GM06990 (cell line): ENCODE measurements at places on chromosomes 12 and 14.

GRCh38 chr12:50627491-50627890 is 122.7 kb downstream of the DIP2B start:
- DNase-seq: no peak

DNA sequence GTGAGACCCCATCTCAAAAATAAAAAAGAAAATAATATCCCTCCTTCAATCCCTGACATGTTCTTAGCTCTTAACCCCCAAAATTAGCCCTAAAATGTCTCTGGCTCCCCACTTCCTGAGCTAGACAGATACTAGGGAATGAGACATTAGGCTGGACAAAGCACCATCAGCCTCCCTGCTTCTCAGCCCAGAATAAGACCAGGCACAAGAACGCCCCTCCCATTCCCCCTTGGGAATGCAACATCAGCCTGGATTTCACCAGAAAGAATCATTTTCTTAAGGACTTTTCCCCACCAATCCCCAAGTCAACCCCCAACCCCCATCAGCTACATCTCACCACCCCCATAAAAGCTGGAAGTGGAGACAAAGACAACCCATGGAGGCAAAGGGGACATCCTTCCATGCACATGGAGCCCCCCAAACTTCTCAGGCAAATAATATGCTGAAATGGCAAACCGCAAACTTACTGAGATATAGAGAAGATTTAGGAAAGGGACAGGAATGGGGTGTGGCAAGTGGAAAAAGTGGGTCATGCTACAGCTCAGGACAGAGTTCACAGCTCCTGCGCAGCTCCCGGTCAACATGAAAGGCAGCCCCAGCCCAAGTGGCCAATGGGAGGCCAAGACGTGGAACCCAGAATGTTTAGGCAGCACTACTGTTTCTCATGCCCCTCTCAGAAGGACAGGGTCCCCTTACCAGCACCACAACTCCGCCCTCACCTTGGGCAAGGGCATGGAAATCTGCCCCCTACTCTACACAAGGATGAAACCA is 2.7 kb downstream of the CHD4 start:
- no peak for DNase-seq

GRCh38 chr12:104763168-104763805 is 194.8 kb downstream of the SLC41A2 start:
- no peak for DNase-seq

DNA sequence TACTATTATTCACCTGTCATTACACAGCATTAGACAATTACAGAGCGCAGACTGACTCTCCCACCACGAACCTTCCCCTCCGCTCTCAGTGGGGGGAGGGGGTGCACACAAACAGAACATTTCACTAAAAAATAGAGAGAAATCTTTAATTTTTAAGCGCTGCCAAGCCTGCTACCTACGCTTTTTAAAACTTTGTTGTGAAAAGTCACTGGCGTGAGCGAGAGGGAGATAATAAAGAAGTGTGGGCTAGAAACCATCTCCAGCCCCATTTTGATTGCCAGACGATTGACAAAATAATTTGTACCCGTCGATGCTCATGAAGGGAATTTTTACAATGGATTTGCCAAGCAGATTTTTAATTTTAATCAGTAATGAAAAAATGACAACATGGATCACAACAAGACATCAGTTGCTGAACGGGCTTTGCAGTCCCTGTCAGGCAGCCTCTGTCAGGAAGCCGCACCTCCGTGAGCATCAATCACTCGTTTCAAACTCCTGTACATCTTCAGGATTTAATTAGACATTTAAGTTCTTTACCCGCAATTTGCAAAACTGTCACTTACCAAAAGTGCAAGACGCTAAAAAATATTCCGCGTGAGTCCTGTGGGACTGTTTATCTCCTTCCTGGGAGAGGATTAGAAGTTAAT is 209.1 kb downstream of the BCL11B start:
- DNase-seq: no peak

DNA sequence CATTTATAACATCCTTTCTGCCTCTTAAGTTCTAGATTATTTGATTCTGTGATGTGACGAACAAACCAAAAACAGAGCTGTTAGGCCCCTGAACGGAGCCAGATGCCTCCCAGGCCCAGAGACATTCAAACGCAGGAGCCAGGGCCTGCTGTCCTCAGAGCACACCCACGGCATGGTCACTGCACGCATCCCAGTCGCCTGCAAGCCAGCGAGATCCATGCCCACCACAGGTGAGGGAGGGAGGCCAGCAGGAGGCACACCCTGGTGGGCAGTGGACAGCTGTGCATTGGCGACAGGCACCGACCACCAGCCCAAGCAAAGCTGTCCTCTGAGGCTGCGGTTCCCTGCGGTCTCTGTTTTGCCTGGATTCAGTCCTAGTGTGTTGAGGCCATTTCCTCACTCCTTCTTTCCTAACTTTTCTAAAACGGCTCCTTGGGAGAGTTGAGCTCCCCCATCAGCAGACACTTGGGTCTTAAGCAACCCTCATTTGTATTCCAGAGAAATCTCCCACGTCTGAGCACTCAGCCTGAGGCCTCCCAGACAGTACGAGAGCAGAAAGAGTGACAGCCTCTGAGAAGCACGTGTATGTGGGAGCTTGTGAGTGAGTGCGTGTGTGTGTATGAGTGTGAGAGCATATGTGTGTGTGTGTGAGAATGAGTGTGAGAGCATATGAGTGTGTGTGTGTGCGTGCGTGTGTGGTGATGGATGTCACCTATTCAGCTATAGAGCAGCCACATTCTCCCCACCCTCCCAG is 81.2 kb downstream of the CHGA start:
- DNase-seq: no peak

DNA sequence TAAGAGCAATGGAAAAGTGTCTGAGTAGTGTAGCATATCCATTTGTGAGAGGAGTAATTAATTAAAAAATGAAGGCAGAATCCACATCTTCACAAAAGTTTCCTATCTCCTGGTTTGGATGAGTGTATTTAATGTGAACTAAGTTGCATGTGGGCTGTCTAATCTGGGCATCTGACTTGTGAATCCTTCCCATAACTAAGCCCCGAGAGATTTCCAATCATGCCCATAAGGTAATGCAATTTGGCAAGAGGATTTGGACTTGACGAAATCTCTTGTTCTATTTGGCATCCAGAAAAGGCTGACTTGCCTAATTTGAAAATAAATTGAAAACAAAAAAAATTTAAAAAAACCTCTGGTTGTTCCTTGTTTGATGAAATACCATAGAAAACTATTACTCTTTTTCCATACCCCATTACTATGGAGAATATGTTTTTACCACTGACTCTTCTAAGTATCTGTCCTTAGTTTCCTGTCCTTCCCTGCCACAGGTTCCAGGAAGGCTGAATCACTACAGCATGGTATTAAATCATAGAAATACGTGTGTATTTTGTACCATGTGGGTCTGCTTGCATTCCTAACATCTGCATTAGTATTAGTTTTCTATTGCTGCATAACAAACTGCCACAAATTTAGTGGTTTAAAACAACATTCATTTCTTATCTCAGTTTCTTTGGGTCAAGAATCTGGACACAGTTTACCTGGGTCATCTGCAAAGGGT is 48.4 kb downstream of the ETV6 start:
- DNase-seq: no peak

DNA sequence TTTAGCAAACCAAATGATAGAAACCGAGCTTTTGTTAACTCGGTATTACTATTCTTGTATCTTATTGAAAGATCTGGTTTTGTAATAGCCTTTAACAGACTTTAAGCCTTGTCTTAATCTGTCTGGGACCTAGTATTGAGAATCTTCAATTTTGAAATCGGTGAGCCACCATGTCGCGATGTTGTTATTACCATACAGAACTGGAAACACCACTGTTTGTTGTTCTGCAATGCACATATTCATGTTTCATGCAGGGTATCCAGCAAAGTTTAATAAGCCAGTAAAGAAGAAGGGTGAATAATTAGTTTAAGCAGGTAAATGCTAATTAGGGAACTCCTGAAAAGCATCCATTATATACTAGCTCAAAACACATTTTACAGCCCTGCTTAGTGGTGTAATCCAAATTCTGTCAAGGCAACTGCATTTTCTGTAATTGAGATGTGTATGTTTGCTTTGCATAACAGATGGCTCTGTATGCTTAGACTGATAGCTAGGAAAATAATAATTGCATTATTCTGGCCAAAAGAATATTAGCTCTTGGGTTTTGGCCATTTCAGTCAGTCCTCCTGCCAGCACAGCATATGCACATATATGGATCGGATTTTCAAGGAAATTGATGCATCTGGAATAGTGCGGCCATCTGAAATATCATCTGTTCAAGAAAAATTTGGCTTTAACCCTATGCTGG is 389.2 kb downstream of the EGLN3 start:
- no peak for DNase-seq

DNA sequence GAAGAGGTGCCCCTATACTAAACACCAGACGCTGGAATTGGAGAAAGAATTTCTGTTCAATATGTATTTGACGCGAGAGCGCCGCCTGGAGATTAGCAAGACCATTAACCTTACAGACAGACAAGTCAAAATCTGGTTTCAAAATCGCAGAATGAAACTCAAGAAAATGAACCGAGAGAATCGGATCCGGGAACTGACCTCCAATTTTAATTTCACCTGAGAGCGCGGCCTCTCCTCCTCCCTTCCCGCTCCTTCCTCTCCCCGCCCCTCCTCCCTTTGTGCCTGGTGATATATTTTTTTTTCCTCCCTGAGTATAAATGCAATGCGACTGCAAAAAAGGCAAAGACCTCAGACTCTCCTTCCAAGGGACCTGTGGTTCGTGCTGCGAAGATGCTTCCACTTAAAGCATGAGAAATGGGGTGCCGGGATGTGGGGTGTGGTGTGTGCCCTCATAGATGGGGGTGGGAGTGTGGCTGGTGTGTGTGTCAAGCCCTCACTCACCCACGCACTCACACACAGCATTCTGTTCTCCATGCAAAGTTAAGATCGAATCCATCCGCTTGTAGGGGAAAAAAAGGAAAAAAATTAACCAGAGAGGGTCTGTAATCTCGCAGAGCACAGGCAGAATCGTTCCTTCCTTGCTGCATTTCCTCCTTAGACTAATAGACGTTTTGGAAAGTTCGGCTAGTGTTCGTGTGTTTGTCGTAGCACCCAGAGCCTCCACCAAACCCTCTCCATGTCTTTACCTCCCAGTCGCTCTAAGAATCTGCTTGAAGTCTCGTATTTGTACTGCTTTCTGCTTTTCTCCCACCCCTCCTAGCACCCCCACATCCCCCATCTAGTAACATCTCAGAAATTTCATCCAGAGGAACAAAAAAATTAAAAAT is 4.5 kb downstream of the HOXC10 start:
- peak; percentile 50 for DNase-seq

DNA sequence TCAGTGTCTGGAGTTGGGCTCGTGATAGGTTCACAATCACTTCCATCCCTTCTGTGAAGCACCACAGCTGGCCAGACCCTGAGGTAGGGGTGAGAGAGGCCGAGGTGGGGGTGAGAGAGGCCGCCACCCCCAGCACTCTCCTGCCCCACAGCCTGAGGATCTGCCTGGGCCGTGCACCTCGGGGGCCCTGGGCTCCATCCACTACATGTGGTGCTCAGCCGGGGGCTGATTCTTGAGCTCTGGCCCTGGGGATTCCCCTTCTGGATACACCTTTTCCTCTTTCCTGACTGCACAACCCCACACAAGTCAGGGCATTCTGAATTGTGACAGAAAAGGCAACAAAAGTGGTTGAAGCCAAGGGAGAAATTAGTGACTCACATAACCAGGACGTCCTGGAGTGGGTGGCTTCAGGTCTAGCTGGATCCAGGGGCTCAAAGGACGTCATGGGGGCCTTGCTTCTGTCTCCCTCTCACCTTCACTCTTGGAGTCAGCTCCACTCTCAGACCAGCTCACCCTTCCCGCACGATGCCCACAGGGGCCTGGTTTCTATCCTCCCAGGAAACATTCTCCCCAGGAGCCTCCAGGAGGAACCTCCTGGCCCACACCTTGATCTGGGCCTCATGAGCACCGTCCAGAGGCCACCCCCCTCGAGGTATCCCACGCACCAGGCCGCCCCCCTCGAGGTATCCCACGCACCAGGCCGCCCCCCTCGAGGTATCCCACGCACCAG is 12.1 kb upstream of the FBRSL1 start:
- no peak for DNase-seq

- no peak for DNase-seq
Measured at GRCh38 chr12:60437297-60437696, 841.5 kb downstream of the SLC16A7 start.

DNA sequence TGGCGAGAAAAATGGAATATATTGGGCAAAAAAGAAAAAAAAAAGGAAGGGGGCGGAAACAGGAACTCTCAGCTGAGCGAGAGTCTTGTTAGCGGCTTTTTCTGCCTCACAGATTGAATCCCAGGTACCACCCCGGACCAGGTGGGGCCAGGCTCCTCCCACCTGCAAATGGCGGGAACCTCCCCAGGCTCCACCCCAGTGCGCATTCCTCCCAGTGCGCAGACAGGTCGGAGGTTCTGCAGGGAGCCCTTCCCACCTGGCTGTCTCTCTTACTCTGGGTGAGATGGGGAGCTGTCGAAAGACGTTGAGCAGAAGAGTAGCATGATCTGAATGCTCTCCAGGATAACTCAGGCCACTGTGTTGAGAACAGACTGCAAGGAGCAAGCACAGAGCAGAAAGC is 57.0 kb upstream of the ETV6 start:
- DNase-seq: no peak

GRCh38 chr12:128850400-128850799 is 2.9 kb upstream of the GLT1D1 start:
- DNase-seq: no peak

GRCh38 chr12:77058740-77059139 is 6.6 kb downstream of the E2F7 start:
- DNase-seq: no peak

GRCh38 chr14:98494582-98494981 is 777.4 kb downstream of the BCL11B start:
- DNase-seq: no peak

DNA sequence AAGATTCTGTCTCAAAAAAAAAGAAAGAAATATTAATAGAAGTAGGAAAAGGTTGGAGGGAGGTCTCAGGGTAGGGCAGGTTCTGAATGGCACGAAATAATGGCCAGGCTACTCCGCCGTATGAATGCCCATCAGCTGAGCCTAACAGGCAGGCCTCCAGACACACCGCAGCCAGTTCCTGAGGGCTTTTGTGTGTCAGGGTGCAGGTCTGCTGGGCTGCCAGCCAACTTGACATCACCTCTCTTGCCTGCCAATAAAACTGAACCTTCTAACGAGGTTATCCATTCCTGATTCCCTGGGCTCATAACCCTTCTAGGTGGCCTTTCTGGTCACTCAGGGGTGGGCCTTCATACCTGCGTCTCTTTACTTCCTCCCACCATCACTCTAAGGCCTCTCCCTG is 3.0 kb downstream of the IFI27 start:
- DNase-seq: no peak
